ENCODE measurements at places on chromosomes 6 and 20.

GRCh38 chr20:52279706-52280105 is 88.1 kb upstream of the ZFP64 start:
- DNase-seq: no peak

- DNase-seq: no peak
Measured at GRCh38 chr6:158438226-158438625, 121.7 kb upstream of the TMEM181 start.

DNA sequence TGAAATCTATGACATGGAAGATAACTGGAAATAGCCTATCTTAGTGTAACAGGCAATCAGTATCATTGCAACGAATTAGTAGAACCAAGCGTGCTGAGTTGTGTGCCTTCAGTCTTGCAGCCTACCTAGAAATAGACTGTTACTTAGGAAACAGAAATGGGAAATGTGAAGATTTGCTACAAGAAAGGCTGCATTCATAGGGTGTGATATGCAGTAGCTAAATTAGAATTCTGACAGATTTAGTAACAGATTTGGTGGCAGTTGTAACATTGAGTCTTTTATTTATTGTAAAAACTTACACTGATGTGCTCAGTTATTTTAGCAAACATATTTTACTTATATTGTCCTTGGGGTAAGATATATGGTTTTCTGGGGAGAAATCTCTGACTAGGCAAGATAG is 56.2 kb downstream of the MAP7 start:
- DNase-seq: no peak

DNA sequence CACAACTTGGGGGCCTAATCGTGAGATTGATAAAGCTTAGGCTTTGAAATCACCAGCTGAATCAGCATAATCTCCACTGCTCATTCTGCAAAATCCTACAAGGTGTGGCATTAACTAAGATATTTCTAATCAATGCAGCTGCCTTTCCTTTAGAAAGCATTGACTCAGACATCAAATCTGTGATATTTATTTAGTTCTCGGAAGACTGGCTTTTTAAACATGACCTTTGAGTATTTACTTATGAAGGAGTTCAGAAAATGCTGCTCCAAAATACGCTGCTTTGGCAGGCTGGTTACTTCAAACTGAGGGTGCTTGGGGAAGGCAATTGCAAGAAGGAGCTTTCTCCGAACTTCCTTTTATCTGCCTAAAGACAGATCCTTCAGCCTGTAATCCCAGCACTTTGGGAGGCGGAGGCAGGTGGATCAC is 23.7 kb upstream of the FUCA2 start:
- DNase-seq: no peak

GRCh38 chr6:169915769-169916550 is 164.5 kb downstream of the ERMARD start:
- no peak for DNase-seq

- no peak for DNase-seq
Measured at GRCh38 chr6:79640146-79641111, 9.3 kb downstream of the SH3BGRL2 start.

DNA sequence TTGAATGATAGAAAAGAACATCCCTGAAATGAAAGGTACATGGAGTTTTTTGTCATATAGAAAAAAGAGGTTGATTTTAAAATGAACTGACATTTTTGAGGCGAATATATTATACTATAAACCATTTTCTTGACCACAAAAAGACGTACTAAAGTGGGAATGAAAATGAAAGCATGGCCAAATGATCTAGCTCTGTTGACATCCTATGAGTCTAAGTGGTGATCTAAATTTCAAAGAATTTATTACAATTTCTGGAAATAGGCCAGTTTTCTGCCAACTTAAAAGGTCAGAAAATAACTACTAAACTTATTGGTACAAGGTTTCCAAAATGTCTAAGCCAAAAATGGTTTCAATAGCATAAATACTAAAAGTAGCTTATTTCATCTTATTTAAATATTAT is 536.8 kb downstream of the EYS start:
- no peak for DNase-seq

GRCh38 chr6:107275330-107275865 is 160.1 kb upstream of the BEND3 start:
- no peak for DNase-seq

DNA sequence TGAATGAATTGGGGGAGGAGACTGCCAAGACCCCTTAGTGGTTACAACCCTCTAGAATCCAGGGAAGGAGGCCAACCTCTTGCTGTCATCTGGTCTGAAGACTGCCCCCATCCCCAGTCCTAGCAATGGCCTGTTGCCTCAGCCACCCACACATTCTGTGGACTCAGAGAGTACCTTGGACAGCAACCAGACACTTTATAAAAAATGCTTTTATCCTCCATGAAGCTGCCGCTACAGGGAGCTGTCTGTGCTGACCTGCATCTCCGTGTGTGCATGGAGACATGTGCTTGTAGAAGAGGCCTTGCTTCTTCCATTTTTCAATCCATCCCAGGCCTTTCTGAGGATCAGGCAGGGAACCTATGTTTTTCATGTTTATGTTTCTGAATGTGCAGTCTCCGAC is 15.2 kb downstream of the CDH22 start:
- no peak for DNase-seq

Data from nucleus accumbens (tissue), 56 donors.